Ascending aorta (tissue), 2 donors: ENCODE measurements at places on chromosomes 16 and 17. TPM values are rescaled to one million over a fixed set of nuclear protein-coding genes. Genes with fewer than 3 reads are reported as not detected.

Gene MPP3
- total RNA-seq = 37.0 TPM

DNA sequence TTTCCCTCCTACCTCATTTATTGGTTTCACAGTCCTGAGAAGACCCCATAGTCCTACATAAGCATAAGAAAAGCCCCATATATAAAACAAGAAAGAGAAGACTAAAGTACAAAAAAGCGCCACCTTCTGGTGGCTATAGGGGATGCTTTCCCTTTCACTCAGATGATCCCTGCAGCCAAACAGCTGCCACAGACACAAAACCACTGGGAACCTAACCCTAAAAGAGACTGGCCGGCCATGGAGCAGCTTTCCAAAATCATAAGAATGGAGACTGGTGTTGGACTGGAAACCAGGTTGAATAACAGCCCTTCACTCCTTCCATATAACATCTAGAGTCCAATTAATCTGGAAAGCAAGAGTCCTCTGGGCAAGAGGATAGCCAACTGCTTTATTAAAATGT, 11.4 kb downstream of the DYNC1LI2 start:
- H3K4me1 ChIP-seq = peaks cover 21% of the 10 kb centered on the region
- H3K27me3 ChIP-seq = no peaks in the 10 kb centered on the region
- no peak for DNase-seq

- DNase-seq = peak; percentile 81
- no peaks in the 10 kb centered on the region for H3K27me3 ChIP-seq
- H3K4me3 ChIP-seq = peak overlapping the region; percentile 82
- H3K4me1 ChIP-seq = peaks cover 34% of the 10 kb centered on the region
Observed at GRCh38 chr17:1491443-1492248, 840 bp downstream of the MYO1C start.

- no peaks in the 10 kb centered on the region for H3K4me1 ChIP-seq
- no peaks in the 10 kb centered on the region for H3K27me3 ChIP-seq
- no peak overlapping the region for H3K27ac ChIP-seq
- no peak for DNase-seq
- H3K36me3 ChIP-seq = no peaks in the 10 kb centered on the region
- H3K4me3 ChIP-seq = no peak overlapping the region
Observed at GRCh38 chr16:19375561-19376158, 42.0 kb upstream of the TMC5 start.

DNA sequence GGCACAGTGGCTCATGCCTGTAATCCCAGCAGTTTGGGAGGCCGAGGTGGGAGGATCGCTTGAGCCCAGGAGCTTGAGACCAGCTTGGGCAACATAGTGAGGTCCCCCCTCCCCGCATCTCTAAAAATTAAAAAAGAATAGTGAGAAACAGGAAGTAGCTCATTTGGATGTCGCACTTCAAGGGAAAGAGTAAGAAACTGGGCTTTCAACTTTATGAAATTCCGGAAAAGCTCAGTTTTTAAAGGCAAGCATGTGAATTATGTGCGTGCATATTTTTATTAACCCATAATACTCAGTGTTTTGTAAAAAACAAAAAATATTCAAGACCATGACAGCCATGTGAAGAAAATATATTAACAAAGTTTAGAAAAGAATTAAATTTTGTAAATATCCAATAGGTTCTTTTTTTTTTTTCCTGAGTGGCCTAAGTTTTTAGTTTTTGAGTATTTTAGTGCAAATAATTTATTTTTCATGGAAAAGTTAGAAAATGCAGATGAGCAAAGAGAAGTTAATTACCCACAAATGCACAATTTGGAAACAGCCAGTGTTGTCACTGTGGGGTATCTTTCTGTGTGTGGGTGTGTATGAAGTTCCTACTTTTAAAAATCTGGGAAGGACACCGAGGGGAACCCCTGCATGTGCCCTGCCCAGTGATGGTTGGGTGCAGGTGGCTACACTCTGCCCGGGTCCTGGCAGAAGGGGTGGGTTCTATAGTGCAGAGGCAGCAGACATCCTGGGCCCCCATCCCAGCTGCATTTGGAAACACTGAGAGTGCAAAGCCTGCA, 40.0 kb downstream of the CIBAR2 start:
- DNase-seq = no peak
- no peaks in the 10 kb centered on the region for H3K4me1 ChIP-seq
- no peak overlapping the region for H3K27ac ChIP-seq
- H3K36me3 ChIP-seq = peaks cover 57% of the 10 kb centered on the region
- no peaks in the 10 kb centered on the region for H3K27me3 ChIP-seq

GRCh38 chr17:3418222-3418621, 7.1 kb downstream of the OR3A3 start:
- no peaks in the 10 kb centered on the region for H3K27me3 ChIP-seq
- no peak for DNase-seq
- H3K27ac ChIP-seq = no peak overlapping the region
- no peak overlapping the region for H3K4me3 ChIP-seq

DNA sequence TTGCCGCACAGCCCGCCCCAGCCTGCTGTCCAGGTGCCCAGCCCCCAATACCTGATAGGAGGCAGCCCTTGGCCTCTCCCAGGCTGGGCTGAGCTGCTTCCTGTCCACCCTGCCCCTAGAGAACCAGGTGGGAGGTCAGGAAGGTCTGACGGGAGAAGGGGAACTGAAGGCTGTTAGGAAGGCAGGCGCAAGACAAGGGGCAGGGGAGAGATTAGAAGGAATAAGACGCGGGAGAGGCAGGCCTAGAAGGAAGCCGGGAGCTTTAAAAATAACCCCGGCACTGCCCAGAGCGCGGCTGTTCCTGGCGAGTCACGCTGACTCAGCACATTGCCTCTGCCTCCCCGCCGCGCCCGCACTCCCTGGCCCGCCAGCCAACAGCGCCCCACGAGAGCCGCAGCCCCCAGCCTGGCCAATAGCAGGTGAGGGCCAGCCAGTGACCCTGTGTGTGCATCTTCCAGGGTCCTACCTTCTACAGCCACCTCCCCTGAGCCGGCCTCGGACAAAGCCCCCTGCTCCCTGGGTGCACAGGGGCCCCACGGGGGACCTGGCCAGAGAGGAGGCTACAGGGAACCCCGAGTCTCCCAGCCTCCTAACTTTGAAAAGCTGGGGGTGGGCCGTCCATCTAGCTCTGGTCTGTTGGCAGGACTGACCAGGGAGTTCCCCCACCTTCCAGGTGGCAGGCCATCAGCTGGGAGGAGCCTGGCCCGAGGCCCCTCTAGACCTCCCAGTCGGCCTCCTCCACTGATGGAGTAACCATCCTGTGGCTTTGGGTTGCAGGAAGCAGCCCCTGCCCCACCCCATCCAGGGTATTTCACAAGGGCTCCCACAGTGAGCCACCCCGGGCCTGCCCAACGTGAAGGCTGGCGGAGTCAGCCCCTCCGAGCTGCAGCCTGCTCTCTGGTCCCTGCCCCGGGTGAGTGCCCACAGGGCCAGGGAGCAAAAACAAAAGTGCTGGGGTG, 4.0 kb downstream of the MAFG start:
- peak overlapping the region; percentile 53 for H3K27ac ChIP-seq
- H3K36me3 ChIP-seq = peaks cover 27% of the 10 kb centered on the region
- H3K27me3 ChIP-seq = no peaks in the 10 kb centered on the region
- H3K4me1 ChIP-seq = peaks cover 47% of the 10 kb centered on the region

- H3K27ac ChIP-seq = no peak overlapping the region
- H3K36me3 ChIP-seq = no peaks in the 10 kb centered on the region
- no peak for DNase-seq
- H3K4me1 ChIP-seq = no peaks in the 10 kb centered on the region
- H3K27me3 ChIP-seq = no peaks in the 10 kb centered on the region
Observed at GRCh38 chr16:56967733-56968132, 6.0 kb downstream of the CETP start.

DNA sequence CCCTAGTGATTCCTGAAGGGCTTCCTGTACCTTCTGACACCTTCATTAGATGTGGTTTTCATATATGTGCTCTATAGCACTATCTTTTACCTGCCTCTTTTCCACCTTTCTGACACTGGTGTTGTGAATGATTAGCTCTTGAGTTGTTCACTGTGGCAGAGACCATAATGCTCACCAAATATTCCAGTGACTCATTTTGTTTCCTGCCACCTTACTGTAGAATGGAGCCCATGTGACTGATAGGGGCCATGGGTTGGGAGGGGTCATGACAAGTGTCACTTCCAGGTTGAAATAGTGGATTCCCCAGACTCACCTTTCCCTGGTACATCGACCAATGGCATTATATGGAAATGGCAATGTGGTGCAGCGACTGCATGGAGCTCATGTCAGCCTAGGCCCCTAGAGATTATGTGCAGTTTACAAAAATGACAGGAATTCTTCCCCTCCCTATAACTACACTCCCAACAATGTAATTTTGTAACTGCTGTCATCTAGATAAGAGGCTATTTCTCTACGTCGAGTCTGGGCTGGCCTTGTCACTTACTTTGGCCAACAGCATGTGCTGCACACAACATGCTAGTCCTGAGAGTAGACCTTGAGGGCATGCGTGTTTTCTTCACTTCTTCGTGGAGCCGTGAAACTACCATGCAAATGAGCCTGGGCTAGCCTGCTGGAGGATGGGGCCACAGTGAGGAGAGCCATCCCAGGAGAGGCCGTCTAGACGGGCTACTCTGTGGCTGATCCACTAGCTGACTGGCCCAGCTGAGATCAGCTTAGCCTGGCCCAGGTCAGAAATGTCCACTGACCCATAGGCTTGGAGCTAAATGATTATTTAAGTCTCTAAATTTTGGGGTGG, 409.5 kb downstream of the CA10 start:
- H3K4me1 ChIP-seq = no peaks in the 10 kb centered on the region
- DNase-seq = no peak
- no peaks in the 10 kb centered on the region for H3K36me3 ChIP-seq
- no peak overlapping the region for H3K4me3 ChIP-seq
- no peak overlapping the region for H3K27ac ChIP-seq
- no peaks in the 10 kb centered on the region for H3K27me3 ChIP-seq
